Hematopoietic multipotent progenitor cell treated with erythropoietin and hydrocortisone succinate and interleukin-3 and kit ligand, for 17 days (in vitro differentiated cells): ENCODE measurements at places on chromosomes 4 and X.

GRCh38 chr4:110626532-110627153 lies 3.8 kb upstream of the PITX2 start:
- no peak for DNase-seq

DNA sequence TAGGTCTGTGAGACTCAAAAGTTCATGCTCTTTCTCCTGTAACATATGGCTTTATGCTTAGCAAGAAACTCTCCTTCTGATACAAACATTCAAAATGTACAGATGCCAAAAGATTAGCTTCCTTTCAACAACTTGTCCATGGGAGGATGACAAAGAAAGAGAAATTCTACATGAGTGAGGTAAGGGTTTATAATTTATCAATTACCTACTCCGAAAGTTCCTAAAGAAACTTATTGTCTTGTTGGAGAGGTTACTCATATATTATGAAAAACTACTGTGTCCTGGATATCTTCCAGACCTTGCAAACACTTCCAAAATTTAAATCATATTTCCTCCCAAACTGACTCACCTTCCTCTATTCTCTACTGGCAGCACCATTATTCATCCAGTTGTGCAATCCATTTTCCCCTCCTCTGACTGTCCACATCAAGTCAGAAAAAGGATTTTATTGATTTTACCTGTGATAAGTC lies 65.1 kb downstream of the ENPEP start:
- DNase-seq, result no peak

DNA sequence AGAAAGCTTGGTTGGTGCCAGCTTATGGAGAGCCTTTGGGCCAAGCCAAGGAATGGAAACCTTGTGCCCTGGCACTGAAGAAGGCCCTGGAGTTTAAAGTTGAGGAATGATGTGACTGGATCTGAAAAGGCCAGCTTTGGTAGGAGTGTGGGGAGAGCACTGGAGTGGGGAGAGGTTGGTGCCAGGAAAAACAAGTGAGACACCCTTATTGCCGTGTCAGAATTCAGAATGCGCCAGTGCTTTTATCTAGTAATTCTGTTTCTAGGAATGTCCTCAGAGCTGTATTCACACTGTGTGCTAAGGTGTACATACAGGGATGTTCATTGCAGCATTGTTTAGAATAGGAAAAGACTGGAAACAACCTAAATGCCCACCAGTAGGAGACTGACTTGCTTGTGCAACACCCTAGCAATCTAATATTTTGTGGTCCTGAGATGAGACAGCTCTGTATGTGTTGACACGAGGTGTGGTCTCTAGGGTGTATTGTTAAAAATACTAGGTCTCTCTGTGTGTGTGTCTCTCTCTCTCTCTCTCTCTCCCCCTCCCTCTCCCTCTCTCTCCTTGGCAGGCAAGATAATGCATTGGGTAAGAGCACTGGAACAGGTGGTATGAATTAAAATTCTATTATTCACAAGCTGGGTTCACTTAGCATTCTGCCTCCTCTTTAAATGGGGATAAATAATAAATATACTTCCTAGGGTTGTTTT lies 107.8 kb downstream of the GATB start:
- DNase-seq, result no peak

- DNase-seq, result no peak
These were observed 108.5 kb upstream of the WDR1 start for GRCh38 chr4:10225096-10225495.

GRCh38 chr4:159444678-159445077 lies 341.8 kb downstream of the RAPGEF2 start:
- DNase-seq, result no peak

DNA sequence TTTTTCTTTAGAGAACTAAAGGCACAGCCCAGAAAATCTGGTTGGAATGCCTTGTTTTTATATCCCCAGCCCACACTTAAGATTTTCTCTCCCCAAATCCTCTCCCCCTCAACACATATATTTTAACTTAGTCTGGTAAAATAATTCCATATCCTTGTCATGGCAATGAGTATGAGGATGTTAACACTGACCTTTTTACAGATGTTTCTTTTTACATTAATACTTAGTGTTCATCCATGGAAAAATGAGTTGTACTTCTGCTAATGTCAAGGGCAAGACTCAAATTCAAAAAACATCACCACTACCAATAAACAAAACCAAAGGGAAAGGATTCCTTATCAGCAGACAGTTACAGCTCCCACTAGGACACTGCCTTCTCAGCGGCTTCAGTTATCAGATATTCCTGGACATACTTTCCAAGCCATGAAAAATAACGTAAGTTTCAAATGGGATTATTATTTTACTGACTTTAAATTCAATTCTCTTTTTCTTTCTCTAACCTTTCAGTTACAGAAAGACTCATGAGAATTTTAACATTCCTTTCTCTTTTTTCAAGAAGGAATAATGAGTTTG lies 83.3 kb downstream of the RASL11B start:
- DNase-seq, result no peak

- no peak for DNase-seq
These were observed 14.5 kb downstream of the GUCY1B1 start for GRCh38 chr4:155773196-155773800.

- no peak for DNase-seq
These were observed 741.5 kb downstream of the STIM2 start for GRCh38 chr4:27602172-27602571.

- no peak for DNase-seq
These were observed 858.9 kb upstream of the PCDH7 start for GRCh38 chr4:29861307-29861706.

- DNase-seq, result no peak
These were observed 116.4 kb upstream of the IGSF1 start for GRCh38 chrX:131405497-131405896.
